Karpas-422 (cell line): ENCODE measurements at places on chromosomes 12 and 14.

DNA sequence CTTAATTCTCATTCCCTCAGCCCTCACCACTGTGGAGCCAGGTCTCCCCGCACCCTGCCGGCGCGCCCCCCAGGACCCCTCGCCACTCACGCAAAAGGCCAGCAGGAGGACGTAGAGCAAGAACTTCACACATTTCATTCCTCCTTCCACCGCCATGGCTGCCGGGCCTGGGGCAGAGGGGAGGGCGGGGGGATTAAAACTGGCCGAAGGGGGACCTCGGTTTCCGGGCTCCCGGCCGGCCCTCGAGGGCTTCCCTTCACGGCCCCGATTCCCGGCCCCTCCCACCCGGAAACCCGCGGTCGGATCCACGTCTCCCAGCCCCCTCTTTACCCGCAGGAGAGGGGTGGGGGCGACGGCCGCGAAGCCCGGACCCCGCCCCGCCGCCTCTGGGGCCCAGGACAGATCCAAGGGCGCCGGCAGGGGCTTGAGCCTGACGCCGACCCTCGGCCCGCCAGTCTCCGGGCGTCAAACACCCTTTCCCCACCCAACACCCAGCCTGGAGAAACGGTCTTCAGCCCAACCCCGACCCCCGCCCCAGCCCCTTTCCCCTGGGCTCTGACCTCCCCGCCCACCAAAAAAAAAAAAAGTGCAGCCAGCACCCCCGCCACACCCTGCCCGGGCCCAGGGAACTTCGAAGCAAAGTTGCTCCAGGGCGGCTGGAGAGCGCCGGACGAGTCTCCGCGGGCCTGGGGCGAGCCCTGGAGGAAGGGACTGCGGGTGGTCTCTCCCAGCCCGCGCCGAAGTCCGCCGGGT lies 447 bp downstream of the CD63 start:
- peak; percentile 62 for DNase-seq

- peak; percentile 78 for DNase-seq
These were observed 110.2 kb downstream of the SNAPC1 start for GRCh38 chr14:61872452-61872851.

- no peak for DNase-seq
These were observed 110.1 kb downstream of the RBM19 start for GRCh38 chr12:113855998-113856397.

GRCh38 chr14:23151342-23151741 lies 32.1 kb downstream of the SLC7A8 start:
- no peak for DNase-seq

DNA sequence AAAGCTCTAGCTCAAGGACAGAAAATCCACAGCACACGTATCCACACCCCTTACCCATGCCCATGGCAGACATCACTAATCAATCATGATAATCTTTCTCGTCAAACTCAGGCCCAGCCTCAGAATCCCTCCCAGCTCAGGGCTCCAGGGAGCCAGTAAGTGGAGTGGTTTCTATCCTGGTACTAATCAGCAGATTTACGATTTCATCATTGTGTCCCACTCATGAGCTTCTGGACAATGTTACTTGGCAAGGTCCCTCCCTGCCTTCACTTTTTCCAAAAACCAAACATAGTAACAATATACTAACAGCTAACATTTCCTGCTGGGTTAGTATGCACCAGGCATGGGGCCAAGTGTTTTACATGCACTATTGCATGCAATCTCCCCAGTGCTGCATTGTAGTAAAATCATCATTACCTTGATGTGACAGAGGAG lies 45.8 kb upstream of the NCOR2 start:
- no peak for DNase-seq

GRCh38 chr14:54550514-54550913 lies 16.4 kb upstream of the SAMD4A start:
- DNase-seq = no peak

DNA sequence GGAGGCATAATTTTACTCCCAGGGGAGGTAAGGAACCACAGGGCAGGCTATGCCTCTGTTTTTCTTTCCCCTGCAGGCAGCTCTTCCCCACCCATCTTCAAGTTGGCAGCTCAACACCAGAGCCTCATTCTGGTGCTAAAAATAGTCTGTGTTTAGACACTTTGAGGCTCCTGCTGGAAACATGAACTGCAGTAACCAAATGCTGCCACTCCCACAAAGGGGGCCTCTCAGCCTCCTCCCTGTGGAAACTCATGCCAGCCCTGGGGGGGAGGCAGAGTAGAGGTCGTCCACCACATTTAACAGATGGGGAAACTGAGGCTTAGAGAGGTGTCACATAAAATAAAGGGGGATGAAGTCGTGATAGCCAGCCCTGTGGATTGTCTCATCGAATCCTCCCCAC lies 61.4 kb downstream of the WSCD2 start:
- no peak for DNase-seq

- no peak for DNase-seq
These were observed 163.6 kb upstream of the PLEKHG7 start for GRCh38 chr12:92539110-92539749.

DNA sequence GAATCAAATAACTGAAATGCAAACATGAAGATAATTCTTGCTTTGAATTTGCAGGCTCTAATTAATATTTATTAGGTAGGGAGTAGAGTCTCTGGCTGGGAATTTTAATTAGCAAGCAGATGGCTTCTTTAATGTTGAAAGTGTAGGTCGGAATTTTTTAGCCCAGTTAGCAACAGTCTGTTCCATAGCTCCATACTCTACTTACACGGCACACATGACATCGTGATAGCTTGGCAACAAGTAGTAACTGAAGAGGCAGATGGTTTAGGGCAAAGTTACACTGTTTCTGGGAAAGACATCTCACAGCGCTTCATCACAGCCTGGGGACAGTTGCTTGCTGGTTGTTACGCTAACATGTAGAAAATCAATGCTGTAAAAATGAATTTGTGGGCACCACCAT lies 710.7 kb downstream of the GALC start:
- DNase-seq = no peak

DNA sequence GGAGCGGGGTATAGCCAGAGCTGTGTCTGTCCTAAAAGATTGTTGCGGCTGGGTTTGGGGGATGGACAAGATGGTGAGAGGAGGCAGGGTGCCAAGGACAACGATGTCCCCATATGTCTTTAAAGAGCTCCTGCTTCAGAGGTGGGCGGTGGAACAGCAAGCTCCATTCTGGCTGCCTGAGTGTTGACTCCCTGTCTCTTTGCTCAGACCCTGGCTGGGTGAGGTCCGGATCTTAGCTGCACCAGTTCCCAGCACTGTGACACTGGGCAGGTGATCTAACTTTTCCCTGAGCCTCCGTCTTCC lies 8.3 kb upstream of the WSCD2 start:
- DNase-seq = no peak

DNA sequence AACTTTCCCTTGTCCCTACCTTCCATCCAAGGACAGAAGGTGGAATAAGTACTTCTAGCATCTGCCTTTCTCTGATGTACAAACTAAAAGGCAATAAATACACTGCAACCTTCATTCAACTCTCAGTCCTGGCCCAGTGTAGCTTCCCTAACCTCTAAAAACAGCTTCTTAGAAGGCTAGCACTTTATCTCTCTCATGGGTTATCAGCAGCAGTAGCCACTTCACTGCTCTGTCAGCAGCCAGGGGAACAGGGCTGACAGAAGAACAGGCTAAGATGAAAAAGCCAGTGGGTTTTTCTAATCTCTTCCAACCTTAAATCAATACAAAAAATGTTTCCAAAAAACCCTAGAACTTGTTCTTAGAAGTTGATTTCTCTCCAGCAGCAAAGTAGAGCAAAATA lies 13.2 kb downstream of the BAZ2A start:
- DNase-seq = no peak

- DNase-seq = no peak
These were observed 19.8 kb upstream of the KCNA5 start for GRCh38 chr12:5023842-5024241.

DNA sequence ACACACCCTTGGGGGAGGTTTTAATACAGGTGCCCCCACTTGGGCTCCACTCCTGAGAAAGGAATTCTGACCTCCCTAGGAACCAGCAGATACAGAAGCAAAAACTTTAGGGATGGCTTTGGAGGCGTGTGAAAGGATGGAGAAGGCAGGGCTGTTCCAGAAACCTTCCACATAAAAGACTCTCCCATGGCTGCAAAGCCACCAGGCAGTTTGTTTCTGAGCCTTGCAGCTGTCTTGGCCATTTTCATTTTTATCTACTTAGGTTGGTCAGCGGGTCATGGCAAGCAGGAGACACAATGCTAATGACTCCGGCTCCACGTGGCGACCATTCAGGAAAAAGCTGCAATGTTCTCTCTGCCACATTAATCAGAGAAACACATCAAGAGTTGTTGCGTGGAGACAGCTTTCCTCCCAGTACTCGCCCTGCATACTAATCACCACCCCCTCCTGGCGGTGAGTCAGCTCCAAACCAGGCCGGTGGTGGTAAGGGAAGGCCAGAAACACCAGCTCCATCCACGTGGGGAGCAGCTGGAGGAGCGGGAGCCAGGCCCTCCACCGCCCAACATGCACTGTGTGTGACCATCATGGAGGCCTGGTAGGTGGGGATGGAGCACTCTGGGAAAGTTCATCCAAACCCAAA lies 30.9 kb upstream of the IRF2BPL start:
- DNase-seq = no peak

- no peak for DNase-seq
These were observed 441.1 kb downstream of the BCAT1 start for GRCh38 chr12:24507827-24508226.

GRCh38 chr14:33934938-33935337 lies 15.9 kb downstream of the EGLN3 start:
- no peak for DNase-seq

DNA sequence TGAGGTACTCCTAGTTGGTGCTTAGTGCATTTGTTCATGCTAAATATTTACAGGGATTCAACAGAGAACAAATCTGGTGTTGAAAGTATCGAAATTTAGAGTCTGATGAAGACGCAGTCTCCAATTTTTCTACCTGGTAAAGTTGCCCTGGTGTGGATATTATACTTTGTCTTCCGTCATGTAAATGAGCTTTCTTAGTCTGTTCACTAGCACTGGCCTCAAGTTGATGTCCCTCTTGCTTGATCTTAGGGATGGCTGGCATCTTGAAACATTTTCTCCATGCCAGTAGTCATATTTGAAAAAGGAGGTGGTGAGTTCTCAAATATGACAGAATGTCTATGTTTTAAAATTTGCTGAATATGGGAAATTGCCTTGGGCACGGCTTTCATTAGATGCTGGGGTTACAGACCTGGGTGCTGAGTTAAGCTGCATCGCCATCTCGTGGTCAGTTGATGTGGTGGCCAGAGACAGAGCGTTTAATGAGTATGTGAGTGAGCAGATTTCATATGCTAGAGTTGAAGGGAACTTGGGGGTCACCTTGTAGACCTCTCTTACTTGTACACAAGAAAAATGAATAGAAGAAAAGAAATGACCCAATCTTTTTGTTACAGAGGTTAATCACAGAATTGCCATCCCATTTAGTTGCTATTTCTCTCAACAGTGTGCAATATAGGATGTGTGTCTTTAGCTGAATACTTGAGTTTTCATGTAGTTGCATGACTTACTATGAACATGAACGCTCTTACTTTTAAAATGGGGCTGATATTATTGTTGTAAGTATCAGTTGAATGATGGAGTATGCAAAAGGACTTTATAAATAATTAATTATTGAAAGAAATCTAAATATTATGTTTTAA lies 172.8 kb upstream of the DCN start:
- peak; percentile 88 for DNase-seq

- DNase-seq = no peak
These were observed 93.2 kb downstream of the EMP1 start for GRCh38 chr12:13289653-13290289.

DNA sequence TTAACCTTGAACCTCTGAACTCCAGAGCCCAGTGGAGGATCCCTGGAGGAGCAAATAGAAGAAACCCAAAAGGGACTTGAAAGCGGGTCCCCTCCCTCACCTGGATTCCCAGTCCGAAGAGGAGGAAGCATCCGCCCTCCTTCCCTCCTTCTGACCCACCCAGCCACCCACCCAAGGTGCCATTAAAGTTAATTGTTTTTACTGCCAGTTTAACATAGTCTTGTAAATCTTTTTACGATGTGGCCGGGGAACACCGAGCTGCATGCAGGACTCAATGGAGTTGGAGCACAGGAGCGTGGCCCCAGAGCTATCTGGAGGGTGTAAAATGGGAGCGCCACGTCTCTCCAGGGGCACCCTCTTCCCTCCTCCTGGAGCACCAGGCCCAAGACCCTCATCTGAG lies 49.9 kb upstream of the TBX3 start:
- DNase-seq = no peak

GRCh38 chr12:121786440-121786825 lies 7.1 kb downstream of the RHOF start:
- no peak for DNase-seq

DNA sequence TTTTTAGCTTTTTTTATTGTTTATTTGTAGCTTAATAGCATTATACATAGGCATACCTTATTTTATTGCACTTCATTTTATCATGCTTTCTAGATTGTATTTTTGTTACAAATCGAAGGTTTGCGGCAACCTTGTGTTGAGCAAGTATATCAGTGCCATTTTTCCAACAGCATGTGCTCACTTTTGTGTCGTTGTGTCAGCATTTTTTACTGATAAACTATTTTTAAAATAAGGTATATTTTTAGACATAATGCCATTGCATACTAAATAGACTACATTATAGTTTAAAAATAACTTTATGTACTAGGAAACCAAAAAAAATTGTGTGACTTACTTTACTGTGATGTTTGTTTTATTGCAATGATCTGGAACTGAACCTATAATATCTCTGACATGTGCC lies 56.2 kb upstream of the RESF1 start:
- DNase-seq = no peak

GRCh38 chr14:83842547-83842946 lies 1687.4 kb upstream of the FLRT2 start:
- DNase-seq = no peak

DNA sequence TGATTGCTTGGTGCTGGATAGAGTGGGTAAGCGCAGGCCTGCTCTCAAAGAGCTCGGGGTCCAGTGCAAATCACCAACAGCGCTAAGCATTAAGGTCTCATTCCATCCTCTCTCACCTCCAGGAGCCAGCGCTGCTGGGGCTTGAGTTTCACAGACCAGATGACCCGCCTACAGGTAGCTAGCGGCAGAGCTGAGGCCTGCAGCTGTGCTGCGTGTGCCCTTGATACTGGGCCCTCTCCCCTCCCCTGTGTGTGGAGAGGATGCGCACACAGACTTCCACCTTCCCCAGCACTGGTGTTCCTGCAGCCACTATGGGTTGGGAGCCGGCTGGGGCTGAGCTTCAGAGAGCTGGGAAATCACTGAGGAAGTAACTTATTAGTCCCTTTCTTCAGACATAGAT lies 149.9 kb downstream of the CALM1 start:
- DNase-seq = no peak

GRCh38 chr12:14896521-14897169 lies 11.0 kb upstream of the MGP start:
- DNase-seq = no peak

GRCh38 chr12:123502163-123502704 lies 31.3 kb downstream of the RILPL1 start:
- peak; percentile 9 for DNase-seq
